ENCODE measurements at places on chromosomes 3 and 15.

DNA sequence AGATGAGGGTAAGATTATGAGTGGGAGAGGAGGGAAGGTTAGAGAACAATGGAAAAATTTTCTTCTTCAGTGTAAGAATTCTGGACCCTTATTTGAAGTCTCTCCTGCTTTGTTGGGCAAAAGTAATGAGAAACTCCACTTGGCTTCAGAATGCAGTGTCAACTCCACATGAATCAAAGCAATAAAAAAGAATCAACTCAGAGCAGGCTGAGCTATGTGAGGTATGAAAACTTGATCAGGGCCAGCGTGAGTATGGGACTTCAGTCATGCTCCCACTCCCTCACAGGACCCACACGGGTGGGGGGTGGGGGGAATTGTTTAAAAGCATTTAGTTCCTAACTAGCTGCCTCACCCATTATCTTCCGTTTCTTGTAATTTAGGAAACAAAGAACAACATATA is 502.2 kb downstream of the PDCD6IP start:
- DNase-seq = no peak

DNA sequence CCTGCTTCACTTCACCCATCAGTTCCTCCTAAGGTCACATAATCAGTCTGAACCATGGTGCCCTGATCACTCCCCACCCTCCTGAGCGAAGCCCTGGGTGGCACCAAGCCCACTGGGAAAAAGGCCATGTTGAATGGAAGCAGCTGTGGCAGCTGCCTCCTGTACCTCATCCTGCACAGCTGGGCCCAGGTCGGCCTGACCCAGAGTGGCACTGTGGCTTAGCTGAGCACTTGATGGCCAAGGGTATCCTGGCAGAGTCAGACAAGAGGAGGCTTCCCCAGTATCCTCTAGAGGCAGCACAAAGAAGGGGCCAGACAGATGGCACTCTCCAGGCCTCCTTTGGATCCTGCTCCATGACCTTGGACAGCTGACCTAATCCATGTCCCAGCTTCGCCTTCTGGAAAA is 68.4 kb downstream of the TLE3 start:
- no peak for DNase-seq

DNA sequence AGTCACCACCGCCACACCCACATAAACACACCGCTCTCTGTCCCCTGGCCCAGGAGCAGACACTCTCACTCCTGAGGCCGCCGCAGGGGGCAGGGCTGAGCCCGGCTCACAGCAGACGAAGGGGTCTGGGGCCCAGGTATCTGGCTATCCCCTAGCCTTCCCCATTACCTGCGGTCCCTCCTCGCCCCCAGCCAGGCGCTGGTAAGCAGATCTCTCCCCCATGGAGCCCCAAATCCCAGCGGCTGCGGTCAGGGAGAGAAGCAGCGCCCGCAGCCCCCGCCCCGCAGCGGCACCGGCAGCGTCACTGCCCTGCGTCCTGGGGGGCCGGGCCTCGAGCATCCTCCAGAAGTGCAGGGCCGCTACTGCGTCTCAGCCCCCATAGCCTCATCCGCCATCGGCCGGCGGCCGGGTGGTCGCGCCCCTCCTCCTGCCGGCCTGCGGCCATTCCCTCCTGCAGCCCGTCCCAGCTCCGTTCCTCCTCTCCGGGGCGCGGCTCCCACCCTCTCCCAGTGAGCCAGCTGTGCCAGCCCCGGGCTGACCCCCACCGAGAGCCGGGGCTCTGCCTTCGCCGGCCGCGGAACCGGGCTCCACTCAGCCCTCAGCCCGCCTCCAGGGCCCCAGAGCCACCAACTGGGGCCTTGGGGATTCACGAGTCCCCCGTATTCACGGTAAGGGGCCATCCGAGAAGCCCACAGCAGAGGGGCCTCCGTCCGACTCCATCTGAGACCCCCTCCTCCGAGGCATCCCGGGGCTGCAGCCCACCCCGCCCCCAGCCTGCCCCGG is 13.1 kb downstream of the TNK2 start:
- no peak for DNase-seq

DNA sequence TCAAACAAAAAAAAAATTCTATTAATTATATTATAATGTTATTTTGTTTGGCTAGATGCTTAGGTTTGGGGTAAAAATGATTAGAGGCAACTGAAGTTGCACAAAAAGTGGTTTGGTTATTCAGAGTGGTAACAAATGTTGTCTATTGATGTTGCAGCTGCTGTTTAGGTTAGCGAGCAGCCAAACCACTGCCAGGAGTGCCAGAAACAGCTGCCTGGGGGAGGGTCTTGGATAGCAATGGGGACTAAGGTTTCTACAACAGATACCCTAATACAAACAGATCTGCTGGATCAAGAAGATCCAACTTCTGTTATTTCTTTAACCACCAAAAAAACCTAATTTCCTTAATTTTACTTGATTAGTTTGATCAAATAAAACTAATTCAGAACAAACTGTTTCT is 26.6 kb downstream of the BTLA start:
- DNase-seq = no peak

- DNase-seq = no peak
These were observed 68.9 kb downstream of the WWTR1 start for GRCh38 chr3:149588909-149589308.

DNA sequence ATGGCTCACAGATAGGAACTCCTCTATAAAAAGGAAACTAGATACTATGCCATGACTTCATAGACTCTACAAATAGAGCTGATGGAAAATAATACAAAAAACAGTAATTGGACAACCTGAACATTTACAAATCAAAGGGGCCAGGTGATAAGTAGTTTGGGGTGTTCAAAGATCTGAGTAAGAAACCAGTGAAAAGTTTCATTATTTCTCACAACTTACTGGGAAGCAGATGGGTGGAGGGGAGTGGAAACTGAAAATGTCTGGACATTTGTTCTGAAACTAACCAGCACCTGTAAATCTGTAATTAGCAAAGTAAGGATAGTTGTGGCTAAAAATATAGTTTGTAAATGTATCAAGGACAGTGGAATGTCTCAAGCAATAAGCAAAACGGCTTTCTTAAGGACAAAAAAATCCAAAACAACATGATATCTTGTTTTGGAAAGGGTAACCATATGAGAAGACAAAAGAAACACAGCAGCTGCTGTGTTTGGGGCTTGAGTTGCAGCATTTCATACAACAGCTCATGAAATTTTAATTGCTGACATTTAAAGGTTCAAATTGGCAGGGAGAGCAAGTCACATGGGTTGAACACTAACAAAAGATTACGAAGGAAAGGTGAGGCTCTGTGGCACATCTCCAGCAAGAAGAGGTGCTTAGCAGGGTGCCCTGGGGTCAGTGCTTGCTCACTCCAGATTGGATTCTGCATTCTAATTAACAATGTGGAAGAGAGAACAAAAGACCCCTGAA is 26.8 kb upstream of the THBS1 start:
- DNase-seq = no peak

- DNase-seq = no peak
These were observed 30.6 kb upstream of the CERS3 start for GRCh38 chr15:100559330-100559729.

DNA sequence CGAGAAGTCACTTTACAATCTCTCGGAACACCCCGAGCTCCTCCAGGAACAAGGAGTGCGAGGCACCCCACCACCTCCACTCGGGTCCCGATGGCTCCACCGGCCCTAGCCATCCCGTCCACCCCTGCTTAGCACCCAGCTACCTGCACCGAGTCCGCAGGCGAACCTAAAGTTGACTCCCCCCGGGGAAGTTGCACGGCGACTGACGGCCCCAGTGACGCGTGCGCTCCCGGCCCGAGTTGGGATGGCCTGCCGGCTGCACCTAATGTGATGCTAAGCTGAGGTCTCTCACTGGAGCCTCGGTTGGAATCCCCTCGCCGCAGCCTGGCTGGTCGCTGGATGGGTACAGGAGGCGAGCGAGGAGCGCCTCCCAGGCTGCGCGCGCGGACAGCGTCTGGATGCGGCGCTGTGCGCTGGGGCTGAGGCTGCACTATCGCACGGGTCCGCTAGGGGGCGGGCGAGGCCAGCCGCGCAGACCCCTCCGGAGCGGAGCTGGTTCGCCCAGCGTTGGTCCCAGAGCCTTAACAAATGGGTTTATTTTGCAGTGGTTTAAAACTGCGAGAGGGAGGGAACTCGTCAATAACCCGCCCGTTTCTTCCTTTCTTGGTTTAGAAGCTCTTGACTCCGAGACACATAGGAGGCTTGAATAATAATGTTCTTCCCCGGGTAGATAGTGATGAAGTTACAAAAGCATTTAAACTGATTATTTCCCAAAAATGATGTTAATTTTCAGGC is at the start of gene OXTR:
TSS of gene OXTR (minus strand) at position 526 of the 735 bp plus-strand sequence. CDS start 1,426 bp downstream, outside the sequence.
- peak; percentile 42 for DNase-seq

GRCh38 chr3:188261011-188261410 is 107.1 kb downstream of the LPP start:
- DNase-seq = no peak

DNA sequence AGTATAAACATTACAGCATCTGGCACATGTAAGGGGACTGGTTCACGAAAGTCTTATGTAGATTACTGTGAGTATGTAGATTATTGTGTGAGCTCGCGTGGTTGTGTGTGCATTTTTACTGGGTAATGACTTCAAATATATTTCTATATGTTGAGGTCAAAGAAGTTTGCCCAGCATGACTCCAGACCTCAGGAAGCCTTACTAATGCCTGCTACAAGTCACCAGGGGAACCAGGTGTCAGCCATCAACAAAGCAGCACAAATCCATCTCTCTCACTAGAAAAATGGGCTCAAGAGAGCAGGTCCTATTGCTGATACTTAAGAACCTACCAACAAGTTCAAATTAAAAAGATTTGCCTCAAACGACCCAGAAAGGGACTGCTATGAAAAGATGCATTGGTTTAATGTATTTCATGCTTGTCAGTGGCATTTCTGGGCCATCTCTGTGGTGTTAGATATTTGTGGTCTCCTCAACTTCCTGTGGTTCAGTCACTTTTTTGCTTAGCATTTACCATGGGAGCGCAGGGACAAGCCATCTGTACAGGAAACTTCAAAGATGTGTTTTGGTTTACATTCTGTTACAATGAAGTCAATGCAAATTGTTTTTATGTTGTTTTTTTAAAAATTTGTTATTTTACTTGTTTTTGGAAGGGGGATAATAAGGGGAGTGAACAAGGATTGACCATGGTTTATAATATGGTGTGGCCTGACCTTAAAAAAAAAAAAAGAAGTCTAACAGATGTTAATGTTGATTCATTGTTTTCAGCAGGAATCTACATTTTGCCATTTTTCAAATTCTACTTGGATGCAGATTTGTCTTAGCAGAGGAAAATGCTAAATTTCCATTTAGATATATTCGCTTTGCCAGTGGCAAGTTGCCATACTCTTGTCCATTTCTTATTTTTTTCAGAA is 172.1 kb upstream of the ADAMTS9 start:
- DNase-seq = peak; percentile 59

- DNase-seq = no peak
These were observed 23.4 kb upstream of the ZFAND6 start for GRCh38 chr15:80036071-80036470.

DNA sequence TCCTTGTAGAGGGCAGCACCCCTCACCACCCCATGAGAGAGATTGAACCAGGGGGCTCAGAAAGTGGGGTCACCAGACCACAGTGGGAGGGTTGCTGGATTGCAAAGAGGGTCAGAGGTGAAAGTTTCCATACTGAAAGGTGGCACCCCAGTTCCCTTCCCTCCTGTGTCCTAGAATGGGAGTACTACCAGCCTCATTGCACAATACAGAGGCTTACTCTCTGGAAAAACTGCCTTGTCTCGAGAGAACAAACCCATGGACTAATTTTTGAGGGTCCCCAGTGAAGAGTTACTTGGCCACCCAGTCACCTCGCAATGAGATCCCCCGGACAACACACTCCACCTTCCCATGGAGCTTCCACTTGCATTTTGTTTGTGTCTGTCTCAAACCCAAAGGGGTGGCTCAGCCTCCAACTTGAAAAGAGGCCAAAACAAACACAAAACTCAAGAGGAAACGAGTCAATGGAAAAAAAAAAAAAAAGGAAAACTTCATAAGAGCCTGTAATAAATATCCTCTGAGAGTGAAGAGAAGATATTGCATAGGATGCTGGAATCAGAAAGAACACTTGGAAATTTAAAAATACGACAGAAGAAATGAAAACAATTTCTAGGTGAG is 18.6 kb downstream of the MESP2 start:
- DNase-seq = no peak

GRCh38 chr15:63054985-63055384 is 12.4 kb downstream of the TPM1 start:
- no peak for DNase-seq

DNA sequence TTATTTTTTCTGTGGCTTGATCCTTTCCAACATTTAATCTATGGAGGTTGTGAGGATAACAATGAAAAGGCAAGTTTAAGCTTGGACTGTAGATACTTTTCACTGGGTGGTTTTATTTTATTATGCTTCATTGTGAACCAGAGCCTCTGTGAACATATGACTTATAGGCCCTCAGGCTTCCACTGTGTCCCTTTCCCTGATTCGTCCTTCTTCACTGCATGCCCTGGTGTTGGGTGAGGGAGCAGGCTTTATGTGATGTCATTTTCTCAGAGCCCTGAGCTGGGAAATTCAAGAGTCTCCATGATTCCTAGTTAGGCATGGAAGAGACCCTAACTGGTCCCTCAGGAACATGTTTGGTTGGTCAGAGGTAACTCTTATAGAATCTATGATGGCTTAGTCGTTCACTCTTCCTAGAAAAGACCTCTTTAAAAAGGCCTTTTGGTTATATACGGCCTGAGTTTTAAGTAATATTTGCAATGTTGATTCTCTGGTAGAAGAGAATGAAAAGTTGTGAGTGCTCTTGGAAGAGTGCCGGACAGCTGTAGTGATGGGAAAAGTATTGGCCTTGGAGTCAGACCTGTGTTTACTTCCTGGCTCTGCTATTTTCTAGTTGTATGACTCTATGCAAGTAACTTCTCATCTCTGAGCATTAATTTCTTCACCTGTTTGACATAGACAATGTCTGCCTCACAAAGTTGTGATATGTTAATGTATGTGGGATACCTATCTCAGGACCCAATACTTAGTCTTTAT is 168.4 kb downstream of the LPP start:
- DNase-seq = no peak

DNA sequence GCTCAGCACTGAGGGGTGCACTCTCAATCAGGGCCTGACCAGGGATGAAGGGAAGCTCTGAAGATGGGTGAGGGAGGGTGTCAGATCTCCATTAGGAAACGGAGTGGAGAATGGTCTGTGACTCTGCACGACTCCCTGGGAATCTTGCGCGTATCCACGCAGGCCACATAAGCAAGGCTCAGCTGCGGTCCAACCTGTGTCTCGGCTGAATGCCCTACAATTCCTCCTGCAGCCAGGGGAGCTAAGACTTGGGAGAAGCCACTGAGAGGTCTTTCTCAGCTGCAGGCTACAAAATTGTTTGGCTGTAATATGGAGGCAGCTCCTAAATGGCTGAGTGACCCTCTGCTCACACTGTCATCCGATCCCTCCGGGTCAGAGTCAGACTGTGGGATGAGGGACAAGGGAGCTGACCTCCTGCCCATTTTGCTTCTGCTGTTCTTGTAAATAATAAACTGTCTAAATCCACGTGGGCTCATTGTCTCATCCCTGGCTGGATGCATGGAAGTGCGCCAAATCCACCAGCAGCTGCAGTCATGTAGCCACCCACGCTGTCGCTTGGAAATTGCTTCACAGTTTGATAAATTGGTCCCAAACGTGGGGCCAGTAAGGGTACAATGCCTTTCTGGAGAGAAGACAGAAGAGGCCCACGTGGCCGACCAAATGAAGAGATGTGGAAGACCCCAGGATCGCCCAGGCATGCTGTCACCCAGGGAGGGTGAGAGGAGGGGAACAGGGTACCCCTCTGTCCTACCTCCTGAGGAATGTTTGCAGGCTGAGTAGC is 30.5 kb downstream of the ALS2CL start:
- DNase-seq = no peak

- DNase-seq = no peak
These were observed 36.0 kb upstream of the ALDH1L1 start for GRCh38 chr3:126216416-126216815.
